ENCODE measurements at places on chromosomes 7 and 10. TPM values are rescaled to one million over a fixed set of nuclear protein-coding genes. Genes with fewer than 3 reads are reported as not detected.
A peak's percentile ranks its signal among the peaks of the same experiment; 100 is the strongest.

The OPALIN gene
- total RNA-seq, result not detected

DNA sequence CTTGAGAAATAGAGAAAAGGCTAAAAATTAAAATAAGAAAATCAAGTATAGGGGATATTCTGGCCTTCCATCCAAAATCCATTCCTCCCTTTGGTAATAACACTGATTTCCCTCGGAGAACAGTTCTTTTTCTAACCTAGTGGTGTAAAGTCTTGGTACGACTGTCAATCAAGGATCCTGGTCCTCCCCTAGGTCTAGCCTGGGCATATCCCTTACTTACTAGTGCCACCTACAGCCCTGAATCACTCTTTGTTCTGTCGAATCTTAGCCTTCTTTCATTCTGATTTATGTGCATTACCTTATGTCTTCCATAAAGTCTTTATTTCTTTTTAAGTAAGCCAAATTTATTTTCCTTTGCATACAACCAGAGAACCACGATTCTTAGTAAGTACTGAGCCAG lies 298.7 kb upstream of the LRRTM3 start:
- no peak for DNase-seq

DNA sequence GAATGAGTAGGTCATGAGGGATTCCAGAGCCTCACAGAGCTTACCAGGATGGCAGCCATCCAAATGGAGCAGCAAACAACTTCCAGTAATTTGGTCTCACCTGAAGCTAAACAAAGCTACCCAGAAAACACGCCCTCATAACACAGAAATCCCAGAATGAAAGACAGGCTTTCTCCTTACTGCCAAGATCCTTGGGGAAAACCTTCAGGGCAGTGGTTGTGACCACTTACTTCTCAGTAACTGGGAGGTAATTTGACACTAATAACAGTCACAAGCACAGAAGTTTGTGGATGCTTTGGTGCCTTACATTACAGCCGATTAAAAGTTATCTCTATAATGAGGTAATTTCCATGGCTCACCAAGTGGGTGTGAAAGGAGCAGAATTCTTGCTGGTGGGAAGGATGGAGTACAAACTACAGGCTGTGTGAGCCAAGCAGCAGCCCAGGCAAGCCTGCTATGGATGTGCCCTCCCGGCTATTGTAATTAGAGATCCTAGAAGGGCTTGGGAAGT lies 10.4 kb downstream of the WDR91 start:
- DNase-seq, result no peak

GRCh38 chr10:47046321-47047126 lies 135.3 kb downstream of the PTPN20 start:
- no peak for DNase-seq

DNA sequence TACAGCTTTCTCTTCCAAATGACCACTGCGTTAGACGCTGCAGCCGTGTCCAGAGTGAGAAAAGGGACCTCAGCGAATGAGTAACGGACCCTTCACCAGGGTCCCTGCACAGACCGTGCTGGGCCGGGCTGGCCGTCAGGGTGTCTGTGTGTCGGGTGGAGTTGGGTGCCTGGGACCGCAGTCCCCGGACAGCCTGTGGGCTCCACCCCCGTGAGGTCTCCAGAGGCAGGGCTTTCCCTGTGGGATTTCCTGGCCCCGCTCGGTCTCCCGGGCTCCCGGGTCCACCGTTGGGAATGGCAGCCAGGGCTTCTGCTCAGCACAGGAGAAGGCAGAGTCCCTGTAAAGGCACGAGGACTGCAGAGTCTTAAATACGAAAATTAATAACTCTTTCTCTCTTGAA lies 509.7 kb downstream of the TCERG1L start:
- DNase-seq, result no peak

The TMEM229A gene
- total RNA-seq, result not detected

The MSMB gene
- not detected for total RNA-seq

GRCh38 chr7:41889040-41889439 lies 186.2 kb upstream of the INHBA start:
- DNase-seq, result no peak

DNA sequence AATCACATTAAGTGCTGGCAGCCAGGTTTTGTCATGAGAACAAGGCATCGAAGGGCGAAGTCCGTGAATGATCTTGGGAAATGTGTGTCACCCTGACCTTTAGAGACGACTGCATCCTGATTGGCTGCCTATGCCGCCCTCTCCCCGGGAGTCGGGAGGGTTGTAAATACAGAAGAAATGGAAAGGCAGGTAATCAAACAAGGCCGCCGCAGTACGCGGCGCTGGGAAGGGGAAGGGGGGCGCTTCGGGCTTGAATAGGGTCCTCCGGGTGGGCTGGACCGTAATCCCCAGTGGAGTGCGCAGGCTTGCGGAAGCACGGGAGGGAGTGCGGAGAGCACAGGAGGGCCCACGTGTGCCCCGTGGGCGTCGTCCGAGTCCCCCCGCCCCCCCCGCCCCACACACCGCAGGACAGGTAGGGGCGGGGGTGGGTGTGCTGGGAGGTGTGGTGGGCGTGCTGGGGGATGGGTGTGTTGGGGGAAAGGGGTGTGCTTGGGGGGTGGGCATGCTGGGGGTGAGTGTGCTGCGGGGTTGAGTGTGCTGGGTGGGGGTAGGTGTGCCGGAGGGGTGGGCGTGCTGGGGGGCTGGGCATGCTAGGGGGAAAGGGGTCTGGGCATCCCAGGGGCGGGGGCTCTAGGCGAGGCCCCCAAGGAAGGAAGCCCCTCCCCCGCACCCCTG lies 169.4 kb downstream of the ARHGAP12 start:
- DNase-seq, result peak; percentile 64

The C7orf33 gene
- not detected for total RNA-seq

The ANKRD61 gene
- total RNA-seq, result not detected

DNA sequence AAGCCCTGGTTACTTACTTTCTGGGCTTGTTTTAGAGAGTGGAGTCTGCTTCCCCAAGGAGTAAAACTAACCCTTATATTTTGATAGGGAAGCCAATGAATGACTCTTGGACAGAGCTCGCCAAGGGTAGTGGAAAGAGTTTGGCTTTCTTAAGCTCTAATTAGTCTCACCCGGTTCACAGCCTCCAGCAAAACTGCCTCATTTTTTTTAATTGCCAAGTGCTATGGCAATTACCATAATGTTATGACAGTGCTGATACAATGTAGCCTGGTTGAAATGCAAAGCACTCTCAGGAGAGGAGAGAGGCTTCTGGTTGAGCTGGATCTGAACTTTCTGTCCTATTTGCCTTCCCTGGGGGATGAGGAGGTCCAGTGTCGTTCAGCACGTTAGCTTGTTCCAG lies 376.1 kb upstream of the CHRM2 start:
- DNase-seq, result no peak

- DNase-seq, result peak; percentile 58
Observed at GRCh38 chr7:4189131-4189570, 492.9 kb upstream of the FOXK1 start.

DNA sequence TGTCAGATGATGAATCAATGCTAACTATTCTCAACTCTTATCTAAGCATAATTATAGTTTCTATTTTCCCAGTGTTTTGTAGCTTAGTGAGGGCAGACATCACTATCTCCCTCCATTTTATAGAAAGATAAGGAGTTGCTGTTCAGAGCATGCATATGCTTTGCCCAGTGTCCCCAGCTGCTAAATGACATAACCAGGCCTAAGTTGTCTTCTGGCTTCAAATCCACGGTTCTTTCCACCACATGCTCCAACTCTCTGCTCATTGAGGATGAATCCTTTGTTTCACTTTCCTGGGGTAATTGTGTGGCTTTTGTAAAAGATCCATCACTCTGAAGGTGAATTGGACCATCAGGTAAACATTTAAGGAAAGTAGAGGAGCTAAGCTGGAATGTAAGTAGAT lies 134.0 kb downstream of the SNX10 start:
- no peak for DNase-seq

- DNase-seq, result no peak
Observed at GRCh38 chr7:127353897-127354296, 38.6 kb downstream of the ZNF800 start.

The SUN3 gene
- total RNA-seq, result not detected

DNA sequence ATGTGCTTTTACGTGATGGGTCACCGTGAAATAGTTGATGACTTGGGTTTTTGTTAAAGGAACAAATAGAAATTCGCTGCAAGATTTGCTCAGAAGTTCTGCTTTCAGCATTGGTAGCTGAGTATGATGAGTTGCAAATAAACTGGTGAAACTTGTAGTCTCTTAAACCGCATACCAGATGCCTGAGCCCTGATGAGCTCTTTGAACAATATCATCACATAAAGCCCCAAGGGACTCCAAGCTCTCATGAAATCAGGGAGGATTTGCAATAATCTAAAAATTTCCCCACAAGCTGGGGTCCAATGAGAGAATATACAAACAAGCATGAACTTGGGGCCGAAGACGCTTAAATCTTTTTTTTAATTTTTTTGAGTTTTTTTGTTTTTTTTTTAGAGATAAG lies 312.4 kb downstream of the CALN1 start:
- DNase-seq, result no peak

DNA sequence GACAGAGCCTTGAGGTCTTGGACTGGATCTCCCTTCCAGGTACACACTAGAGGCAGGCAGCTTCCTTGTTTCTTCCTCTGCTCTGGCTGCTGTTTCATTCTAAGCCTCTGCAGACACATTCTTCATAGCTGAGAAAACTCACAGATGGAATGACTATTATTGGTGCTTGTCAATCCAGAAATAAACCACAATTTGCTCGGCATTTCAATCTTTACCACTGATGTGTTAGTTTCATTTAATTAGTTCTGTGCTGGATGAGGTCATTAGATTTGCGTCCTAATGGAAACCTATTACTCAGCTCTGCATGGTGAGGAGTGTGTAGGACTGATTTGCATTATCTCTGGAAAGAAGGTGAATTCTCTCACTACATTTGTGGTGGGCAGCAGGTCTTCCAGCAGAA lies 392.5 kb downstream of the NRG3 start:
- no peak for DNase-seq

The RET gene
- 0.51 TPM for total RNA-seq

DNA sequence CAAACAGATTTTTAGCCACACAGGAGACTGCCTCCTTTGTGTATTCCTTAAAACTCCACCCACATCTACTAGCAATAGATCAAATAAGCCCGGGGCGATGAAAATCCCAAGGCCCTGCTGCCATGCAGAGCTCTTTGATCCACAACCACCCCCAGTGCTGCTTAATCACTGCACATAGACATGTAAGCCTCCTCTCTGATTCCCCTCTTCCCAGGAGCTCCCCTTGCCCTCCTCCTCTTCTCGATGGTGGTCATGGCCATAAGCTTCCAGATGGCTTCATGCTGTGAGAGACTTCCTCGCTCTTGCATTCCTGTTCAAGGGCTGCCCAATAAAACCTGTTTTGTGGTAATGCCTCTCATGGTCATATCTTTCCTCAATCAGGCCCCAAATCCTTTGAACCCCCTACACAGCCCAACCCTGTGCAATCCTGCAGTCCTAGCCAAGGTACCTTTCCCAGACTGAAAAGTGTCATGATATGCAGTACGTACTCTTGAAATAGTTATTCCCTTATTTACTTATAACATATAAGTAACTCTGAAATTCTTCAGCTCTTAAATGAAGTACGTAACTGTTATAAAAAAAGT lies 158.5 kb downstream of the CACNA2D1 start:
- no peak for DNase-seq

DNA sequence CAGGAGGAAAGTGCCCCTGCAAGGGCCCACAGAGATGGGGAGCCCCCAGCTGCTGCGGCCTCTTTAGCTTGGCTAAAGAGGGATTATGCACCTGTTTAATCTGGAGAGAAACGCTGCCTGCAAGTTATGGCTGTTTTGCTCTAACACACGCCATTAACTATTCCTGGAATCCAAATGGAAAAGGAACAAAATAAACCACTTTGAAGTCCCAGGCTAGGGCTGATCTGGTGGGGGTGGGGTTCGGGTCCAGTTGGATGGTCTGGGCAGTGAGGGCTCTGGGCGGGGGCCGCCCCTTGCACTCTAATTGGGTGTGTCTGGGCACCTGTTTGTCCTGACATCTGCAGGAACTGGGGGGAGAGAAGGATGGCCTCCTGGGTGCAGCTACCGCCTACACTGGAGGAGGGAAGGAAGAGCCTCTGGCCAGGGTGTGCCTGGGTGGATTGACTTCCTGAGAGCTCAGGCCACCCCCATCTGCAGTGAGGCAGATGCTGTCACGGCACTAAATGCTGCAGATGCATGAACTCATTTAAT lies 300.6 kb downstream of the ZEB1 start:
- DNase-seq, result no peak

The ADAM12 gene
- total RNA-seq, result not detected
